Peyer's patch (tissue), 4 donors: ENCODE measurements at places on chromosomes 5 and 9. TPM values are rescaled to one million over a fixed set of nuclear protein-coding genes. Genes with fewer than 3 reads are reported as not detected.

Gene HTR1A
- total RNA-seq = not detected

Gene RETREG1
- total RNA-seq = 11.6 TPM

Gene UTP15
- 10.3 TPM for total RNA-seq

Gene PROP1
- not detected for total RNA-seq

DNA sequence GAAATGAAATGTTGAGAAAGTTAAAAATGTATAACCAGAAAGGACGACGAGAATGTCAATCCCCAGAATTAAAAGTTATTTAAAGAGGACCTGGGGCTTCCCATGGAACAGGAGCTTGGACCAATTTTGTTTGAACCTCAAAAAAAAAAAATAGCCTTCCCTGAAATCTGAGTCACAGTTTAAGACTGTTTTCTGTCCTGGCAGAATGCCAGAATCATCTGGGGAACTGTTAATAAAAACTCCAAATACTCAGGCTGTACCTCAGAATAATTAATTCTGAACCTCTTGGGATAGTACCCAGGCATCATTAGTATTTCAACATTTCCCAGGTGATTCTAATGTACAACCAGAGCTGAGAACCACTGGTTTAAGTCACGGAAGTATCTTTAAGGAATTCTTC lies 102.2 kb upstream of the SLCO6A1 start:
- DNase-seq = no peak

DNA sequence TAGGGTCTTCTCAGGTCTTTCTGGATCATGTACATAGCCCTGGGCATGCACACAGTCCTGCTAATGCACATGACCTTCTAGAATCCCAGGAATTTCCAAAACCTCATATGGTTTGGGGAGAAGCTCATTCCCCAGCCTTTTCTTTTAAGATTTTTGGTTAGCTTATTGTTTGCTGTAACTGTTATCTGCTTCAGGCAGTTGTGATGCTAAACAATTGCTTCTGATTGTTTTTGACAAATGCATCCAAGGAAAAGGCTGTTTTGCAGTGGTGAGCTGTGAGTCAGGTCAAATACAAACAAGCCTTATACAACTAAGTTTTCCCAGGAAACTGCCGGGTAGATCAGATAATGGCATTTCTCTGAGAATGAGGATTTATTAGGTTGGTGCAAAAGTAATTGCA lies 32.7 kb downstream of the SMC5 start:
- no peak for DNase-seq

DNA sequence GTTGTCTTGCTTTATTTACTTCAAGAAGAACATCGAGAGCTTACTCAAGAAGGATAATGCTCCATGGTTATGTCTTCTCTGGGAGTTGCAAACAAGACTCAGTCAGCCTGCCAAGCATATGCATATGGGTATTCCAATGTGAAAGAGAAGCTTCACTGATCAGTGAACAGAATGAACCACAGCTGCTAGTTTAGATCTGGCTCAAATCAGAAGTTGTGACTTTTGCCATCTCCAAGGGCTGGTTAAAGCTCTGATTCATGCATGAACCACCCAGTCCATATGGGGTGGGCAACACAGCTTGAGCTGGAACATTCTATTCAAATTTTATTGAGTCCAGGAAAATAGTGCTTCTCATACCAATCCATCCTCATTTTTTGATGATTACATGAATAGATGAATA lies 50.0 kb downstream of the ATPSCKMT start:
- no peak for DNase-seq

DNA sequence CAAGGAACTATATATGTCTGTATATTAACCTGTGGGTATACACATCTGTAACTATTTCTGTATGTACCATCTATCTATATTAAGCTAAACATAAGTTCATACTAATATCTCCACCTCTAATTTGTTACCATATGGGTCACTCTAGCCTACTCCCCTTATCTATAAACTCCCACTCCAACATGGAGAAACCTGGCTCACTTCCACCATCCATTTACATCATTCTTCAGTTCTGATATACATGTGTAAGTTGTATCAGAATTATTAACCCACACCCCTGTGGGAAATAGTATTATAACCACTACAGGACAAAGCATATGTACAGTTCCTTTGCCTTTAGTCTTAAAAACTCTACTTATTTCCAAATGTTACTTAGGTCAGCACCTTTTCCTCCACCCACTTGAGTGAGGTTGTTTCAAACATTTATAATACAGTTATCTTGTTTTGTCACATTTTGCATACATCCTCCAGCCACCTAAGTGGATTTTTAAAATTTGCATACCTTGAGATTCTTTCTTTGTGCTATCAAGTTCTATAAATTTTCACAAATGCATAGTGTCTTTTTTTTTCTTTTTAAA lies 10.6 kb downstream of the NDFIP1 start:
- no peak for DNase-seq

DNA sequence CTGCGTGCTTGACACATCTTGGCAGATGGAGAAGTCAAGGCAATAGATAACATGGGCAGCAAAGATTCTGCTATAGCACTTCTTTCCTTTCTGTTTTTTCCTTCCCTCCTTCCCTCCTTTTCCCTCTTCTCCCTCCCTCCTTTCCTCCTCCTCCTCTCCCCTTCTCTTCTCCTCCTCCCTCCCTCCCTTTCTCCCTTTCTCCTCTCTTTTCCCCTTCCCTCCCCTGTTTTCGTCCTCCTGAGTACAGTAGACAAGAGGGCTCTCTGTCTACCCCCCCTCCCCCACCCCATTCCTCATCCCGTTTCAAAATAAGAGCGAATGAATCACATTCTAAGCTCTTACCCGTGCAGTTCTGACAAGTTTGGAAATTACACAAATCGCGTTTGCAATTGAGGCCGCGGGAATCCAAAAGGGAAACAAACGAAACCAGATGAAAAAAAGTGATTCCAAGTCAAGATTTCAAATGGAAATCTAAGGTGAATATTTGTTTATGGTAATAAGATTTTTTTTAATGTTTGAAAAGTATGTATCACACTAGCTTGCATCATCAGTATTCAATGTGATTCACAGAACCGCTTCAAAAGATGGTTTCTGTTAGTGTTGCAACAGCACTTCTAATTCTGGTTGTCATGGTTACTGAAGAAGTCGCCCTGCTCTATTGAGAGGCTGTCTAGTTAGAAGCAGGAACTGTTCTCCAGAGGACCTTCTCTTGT lies 1.3 kb downstream of the NIM1K start:
- DNase-seq = no peak

DNA sequence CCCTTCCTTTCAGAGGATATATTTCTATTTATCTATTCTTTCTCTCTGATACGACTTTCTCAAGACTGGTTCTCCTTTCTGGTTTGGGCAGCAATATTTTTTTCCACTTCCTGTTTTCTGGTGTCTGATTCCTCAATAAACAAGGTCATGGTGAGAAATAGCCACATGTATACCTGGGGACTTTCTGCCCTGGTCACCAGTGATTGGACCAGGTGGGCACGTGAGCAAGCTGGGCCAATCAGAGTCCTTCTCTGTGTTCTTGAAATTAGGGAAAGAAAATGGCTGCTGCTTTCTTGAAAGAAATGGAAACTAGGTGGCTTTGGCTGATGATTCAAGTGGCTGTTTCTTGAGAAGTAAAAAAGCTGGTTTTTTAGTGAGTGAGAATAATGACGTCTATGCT lies 18.4 kb upstream of the GSN start:
- DNase-seq = no peak
